ENCODE measurements at places on chromosomes 1 and 21. TPM values are rescaled to one million over a fixed set of nuclear protein-coding genes. Genes with fewer than 3 reads are reported as not detected.

DNA sequence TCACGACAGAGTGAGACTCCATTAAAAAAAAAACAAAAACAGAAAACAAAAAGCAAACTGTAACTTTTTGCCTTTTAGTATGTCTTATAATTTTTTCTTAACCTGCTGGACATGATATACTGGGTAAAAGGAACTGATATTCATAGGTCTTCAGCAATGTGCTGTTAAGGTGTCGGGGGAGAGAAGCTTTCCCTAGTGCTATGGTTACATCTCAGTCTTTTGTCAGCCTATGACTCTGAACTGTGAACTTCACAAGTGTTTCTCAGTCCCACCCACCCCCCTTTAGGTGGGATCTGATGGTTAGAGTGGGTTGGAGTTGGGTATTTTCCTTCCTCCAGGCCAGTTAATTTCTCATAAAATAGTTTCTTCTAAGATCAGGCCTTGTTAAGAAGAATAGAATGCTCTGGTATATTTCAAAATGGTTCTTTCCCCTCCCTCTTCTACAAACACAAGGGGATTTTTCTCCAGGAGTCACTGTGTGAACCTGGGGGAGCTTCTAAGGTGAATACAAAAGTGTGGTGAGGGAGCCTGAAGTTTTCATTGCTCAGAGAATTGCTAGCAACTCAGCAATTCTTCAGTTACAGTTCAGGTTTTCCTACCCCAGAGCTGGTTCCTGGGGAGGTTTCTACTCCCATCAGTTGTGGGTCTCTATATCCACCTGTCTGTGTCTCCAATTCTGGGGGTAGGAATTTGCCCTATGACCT is 16.1 kb upstream of the EDARADD start:
- no peak for DNase-seq

DNA sequence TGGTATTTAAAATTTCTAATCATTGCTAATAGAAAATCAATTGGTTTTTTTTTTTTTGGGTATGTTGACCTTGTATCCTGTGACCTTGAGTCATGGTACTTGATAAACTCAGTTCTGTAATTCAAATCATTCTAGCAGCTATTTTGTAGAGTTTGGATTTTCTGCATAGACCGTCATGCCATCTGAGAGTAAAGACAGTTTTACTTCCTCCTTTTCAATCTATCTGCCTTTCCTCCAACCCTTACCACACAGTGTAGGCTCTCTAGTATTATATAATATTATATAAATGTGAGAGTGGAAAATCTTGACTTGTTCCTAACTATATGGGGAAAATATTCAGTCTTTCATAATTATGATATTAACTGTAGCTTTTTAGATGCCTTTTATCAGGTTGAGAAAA is 7.0 kb downstream of the TDRD5 start:
- DNase-seq = no peak

- peak; percentile 66 for DNase-seq
Measured at GRCh38 chr21:17931080-17931479, 111.9 kb upstream of the C21orf91 start.

Gene OR2M2
- not detected for total RNA-seq

- no peak for DNase-seq
Measured at GRCh38 chr21:45125357-45125756, 51.0 kb downstream of the ADARB1 start.

Gene TNFAIP8L2
- not detected for total RNA-seq

Gene IFT25
- total RNA-seq = 36.4 TPM

Gene MCOLN2
- total RNA-seq = 0.29 TPM

- peak; percentile 88 for DNase-seq
Measured at GRCh38 chr1:48202030-48202752, 20.3 kb upstream of the SLC5A9 start.

DNA sequence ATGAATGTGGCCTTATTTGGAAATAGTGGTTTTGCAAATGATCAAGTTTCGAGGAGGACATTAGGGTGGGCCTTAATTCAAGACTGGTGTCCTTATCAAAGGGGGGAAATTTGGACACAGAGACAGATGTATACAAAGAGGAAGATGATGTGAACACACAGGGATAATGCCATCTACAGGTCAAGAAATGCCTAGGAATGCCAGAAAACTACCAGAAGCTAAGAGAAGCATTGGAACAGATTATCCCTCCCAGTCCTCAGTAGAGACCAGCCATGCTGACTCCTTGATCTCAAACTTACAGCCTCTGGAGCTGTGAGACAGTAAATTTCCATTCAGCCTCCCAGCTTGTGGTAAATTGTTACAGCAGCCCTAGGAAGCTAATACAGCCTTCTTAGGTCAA is 151.4 kb downstream of the PTGER3 start:
- DNase-seq = peak; percentile 48

DNA sequence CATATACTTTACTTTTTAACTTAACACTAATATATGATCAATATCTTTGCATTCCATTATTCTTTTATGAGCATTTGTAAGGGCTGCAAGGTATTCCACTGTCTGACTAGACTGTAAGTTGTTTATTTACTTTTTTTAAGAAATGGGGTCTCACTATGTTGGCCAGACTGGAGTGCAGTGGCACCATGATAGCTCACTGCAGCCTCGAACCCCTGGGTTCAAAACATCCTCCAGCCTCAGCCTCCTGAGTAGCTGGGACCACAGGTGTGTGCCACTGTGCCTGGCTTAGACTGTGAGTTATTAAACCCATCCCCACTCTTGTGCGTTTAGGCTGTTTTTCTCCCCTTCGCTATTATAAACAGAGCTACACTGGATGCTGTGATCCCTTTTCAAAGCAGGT is 6.7 kb upstream of the KIF26B start:
- DNase-seq = no peak

Gene LGR6
- 2.0 TPM for total RNA-seq

GRCh38 chr1:21532992-21533534 is 23.8 kb downstream of the ALPL start:
- DNase-seq = no peak

DNA sequence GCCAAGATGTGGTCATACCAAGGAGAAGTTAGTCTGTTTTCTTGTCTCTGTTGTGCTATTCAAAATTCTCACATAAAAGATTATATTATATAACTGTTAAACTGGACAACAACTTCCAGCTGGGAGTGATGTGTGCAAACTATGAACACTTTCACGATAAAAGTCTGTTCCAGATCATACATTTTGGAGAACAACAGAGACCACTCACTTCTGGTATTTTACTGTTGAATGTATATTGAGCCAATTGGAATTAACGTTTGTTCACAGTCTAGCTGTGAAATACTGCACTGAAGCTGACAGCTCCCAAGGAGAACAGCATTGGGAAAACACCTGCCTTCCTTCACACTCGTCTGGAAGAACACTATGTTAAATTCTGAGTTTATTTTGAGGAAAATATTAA is 860 bp upstream of the SHCBP1L start:
- no peak for DNase-seq

DNA sequence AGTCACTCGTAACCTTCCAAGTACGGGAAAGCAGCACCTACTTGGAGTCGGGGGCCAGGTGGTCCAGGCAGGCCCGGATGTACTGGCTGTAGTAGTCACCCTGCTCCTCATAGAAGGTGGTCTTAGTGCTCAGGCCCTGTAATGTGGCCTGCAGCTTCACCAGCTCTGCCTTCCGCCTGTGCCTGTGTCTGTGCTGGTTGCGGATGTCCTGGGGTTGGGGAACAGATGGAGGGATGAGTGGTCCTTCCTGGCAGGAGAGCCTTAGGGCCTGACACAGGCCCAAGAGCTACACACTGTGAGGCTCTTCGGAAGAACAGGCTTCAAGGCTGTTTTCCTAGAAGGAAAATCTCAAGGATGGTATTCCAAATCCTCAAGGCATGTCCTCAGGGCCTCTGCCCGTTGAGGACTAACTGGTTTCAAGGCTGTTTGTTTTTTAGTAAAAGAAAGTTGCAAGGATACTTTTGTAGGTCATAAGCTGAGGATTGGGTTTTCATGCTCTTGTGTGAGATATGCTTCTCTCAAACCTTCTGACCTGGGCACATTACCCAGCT is 28.4 kb upstream of the MEF2D start:
- DNase-seq = no peak

- peak; percentile 40 for DNase-seq
Measured at GRCh38 chr21:46057111-46057709, 40.7 kb upstream of the COL6A2 start.
